ENCODE measurements at places on chromosomes 12 and 14.

DNA sequence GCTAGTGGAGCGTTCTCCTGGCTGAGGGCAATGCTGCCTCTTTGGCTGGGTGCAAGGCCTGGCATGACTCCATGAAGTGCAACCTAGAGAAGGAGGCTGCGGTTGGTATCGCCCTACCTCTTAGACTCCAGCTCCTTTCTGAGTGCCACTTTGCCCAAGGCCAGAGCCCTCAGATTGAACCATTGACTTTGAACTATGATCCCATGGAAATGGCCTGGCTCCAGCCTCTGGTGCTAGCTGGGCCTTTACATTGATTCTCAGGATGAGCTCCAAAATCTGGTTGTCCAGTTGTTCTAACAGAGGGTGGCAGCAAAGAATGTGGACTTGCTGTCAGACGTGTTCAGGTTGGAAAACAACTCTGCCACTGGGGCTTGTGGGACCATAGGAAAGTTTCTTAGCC, 16.1 kb upstream of the SMOC1 start:
- DNase-seq, result no peak

DNA sequence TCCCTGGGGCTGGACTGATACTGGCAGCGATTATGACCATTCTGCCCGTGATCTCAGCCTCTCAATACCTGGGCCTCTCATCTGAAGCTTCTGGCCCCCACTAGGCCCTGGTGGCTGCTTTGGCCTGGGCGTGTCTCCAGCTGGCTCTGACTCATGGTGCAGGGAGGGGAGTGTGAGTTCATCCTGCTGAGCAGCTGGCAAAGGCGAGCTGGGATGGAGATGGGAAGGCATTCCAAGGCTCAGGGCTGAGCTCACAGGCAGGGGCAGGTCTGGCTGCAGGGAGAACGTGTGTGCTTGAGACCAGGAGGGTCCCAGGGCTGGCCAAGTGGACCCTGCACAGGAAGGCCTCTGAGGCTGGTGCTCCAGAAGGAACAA, 221.8 kb downstream of the TMEM121 start:
- no peak for DNase-seq

DNA sequence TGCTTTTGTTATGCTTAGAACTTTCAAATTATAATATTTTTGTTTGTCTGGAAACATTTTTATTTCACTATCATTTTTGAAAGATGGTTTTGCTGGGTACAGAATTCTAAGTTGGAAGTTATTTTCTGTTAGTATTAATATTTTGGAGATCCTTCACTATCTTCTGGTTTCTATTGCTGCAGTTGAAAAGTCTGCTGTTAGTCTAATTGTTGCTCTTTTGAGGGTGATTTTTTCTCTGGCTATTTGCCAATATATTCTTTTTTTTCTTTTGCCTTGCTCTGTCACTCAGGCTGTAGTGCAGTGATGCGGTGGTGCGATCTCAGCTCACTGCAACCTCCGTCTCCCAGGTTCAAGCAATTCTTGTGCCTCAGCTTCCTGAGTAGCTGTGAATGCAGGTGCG, 28.2 kb upstream of the ARID2 start:
- no peak for DNase-seq

GRCh38 chr14:94819531-94819930, 49.6 kb upstream of the GSC start:
- no peak for DNase-seq

GRCh38 chr14:31945074-31945613, 132.0 kb upstream of the ARHGAP5 start:
- DNase-seq, result no peak

DNA sequence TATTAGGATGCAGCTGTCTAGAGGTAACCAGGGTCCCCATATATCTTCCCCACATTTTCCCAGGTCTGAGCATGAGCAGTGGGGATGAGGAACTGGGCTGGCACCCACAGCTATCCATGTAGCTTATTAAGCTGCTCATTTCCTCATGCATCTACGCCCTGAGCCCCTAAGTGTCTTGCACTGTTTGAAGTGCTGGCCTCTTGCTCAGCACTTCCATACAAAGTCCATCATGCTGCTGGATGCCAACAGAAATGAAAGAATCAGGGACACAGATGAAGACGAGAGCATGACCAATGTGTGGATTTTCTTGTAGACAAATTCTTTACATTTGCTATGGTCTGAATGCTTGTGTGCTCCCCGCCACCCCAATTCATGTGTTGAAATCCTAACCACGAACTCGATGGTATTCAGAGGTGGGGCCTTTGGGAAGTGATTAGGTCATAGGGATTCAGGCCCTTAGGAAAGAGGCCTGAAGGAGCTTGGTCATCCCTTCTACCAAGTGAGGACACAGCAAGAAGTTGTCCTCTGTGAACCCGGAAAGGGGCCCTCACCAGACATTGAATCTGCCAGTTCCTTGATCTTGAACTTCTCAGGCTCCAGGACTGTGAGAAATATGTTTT, 54.5 kb downstream of the C12orf75 start:
- DNase-seq, result no peak

GRCh38 chr14:55370883-55371455, 40.7 kb downstream of the ATG14 start:
- DNase-seq, result no peak

DNA sequence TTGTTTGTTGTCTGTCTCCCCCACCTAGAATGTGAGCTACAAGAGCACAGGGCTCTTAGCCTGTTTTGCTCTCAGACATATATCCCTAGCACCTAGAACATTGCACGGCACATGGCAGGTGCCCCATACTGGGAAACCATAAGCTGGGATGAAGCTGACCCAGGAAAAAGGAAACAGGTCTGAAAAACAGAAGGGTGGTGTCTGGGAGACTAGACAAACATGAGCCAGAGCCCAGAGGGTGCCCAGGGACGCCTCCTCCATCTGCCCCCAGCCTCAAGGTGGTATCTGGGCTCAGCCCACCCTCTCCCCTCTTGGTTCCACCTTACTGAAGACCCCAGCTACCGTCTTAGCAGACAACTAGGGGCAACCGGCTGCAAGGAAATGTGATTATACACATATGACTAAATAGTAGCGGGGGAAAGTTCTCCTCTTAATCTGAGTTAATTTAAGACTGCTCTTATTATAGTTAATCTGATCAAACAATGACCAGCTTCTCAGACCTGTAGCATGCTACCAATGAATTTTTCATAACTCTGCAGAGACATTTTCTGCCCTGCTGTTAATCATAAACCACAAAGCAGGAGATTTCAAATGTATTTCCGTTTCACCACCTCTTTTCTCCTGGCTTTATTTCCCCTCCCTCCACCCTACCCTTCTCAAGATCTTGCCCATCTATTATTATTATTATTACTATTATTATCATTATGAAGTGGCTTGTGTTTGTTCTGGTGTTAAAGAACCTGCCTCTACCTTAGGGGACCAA, 31.9 kb downstream of the KSR2 start:
- no peak for DNase-seq

DNA sequence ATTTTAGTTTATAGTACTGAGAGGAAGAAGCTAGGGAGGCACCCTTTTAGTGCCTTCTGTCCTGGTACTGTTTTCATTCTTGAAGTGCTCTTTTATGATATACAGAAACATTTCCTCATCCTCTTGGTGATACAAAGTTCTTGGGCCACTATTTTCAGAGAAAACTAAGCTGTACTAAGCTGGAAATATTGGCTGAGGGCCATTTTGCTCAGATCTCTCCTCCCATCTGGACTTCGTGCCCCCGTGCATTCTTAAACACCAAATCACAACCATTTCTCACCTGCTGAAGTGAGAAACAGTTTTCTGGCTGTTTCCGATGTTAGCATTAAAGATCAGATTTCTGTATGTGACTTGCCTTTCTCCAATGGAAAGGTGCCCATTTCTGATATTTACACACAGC, 158.9 kb downstream of the FBXL14 start:
- DNase-seq, result no peak

GRCh38 chr12:116675339-116676107, 62.3 kb downstream of the SPRING1 start:
- DNase-seq, result no peak

DNA sequence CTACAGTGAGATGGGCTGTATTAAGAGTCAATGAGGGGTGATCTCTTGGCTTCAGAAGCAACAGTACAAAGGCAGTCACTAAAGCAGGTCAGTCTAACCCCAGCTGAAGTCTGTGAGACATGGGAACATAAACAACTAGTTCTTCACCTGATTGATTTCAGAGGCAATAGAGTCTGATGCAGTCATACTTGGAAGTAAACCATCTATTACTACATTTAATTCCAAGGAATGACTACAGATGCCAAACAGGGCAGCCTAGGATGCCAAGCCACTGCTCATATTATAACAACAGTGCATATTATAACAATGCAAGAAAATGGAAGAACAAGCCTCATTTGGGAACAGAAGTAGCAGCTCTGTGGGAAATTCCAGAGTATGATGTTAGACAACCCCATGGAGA, 35.8 kb downstream of the GRIN2B start:
- DNase-seq, result no peak
